ENCODE measurements at places on chromosomes 2 and 18.

DNA sequence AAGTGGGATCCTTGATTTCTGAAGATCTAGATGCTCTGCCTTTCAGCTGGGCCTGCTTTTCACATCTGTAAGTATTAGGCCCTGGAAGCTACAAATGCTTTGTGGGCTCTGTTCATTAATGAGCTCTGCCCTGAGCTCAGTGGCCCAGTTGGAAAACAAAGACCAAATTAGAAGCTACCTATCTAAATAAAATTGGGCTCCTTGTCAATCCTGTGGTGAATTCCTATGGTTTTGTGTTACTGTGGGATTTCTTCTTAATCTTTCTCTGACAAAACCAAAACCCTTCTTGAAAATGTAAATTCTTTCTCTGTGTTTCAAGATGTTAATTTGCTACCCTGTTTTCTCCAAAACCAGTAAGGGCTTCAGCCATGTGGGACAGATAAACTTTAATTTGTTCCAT, 219.0 kb upstream of the HS6ST1 start:
- DNase-seq, result no peak

- no peak for DNase-seq
These were observed 101.8 kb upstream of the ZC3H15 start for GRCh38 chr2:186384226-186384625.

- no peak for DNase-seq
These were observed 209.8 kb downstream of the BCL2 start for GRCh38 chr18:63109802-63110201.

GRCh38 chr2:96977631-96978195, 8.7 kb downstream of the FAM178B start:
- DNase-seq, result no peak

GRCh38 chr2:113041871-113042270, 10.8 kb downstream of the IL36B start:
- no peak for DNase-seq

- DNase-seq, result no peak
These were observed 156.4 kb downstream of the DSEL start for GRCh38 chr18:67359873-67360838.

- no peak for DNase-seq
These were observed 64.5 kb upstream of the CTDP1 start for GRCh38 chr18:79615091-79615490.

GRCh38 chr18:5744659-5745058, 150.7 kb downstream of the TMEM200C start:
- DNase-seq, result no peak

All from NCI-H748 treated with DMSO at 0.1 percent for 48 hours (cell line).